Iris pigment epithelial cell (primary cell): ENCODE measurements at places on chromosomes 7 and 10.

DNA sequence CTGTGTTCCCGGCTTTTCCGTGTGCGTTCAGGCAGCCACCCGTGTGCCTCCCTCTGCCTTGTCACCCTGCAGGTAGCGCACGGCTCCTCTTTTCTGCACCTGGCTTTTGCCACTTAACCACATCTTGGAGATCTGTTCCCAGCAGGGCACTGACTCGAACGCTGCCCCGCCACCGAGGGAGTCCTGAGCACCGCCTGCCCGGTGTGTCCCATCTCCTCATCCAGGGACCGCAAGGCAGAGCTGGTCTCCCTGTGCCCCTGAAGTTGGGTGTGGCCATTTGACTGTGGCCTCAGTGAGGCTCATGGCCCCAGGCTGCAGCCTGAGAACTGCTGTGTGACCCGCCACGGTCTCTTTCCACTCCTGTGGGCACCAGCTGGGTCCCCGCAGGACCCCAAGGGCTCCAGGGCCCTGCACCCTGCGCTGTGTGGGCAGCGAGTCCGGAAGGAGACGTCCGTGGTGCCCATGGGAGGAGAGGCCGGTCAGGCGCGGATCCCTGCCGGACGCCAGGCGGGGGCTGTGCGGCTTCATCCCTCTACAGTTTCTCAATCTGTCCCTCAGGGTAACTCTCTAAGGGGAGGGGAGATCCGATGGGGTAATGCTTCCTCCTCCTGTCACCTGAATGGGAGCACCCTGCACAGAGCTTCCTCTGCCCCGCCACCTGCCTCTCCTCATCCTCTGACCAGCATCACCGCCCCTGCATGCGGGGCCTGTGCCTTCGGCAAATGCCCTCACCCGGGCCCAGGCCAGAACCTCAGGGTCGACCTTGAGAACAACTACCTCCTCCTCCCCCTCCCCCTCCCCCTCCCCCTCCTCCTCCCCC lies 1.8 kb upstream of the INTS1 start:
- no peak for DNase-seq

DNA sequence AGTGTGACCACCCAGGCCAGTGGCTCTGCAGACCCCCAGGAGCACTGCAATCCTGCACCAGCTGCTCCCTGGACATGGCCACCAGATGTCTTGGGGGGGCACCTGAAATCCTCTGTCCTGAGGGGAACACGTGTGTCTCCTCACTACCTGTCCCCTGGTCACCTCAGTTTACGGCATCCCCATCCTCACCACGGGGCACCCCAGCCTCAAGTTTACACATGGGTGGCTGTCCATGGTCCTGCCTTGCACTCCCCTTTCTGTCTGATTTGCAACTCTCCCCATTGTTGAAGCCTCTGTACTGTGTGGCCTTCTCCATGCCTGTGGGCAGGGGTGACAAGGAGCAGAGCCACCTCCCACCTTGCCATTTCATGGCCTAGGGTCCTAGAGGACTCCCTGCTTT lies 67.2 kb downstream of the RAMP3 start:
- DNase-seq: no peak

GRCh38 chr7:50333221-50333651 lies 28.7 kb downstream of the IKZF1 start:
- no peak for DNase-seq

- no peak for DNase-seq
These were observed 375.8 kb upstream of the VSTM2A start for GRCh38 chr7:54166419-54166818.

- peak; percentile 19 for DNase-seq
These were observed 31.2 kb downstream of the TOMM7 start for GRCh38 chr7:22791204-22792158.

- no peak for DNase-seq
These were observed 25.2 kb upstream of the APBB1IP start for GRCh38 chr10:26412932-26413331.

DNA sequence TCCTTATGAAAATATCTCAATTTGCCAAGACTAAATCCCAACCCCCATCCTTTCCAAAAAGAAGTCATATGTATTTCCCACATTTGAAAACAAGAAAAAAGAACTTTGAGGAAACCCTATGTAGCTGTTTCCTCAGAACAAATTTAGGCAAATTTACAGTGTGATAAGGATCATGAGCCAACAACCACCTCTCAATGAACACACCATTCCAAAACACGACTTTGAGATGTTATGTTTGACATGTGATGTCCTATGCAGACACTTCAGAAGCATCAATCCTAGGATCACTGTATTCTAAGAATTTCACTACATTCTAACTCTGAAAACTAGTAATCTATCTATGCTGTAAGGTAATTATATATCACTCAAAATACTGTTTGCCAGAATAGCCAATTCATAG lies 62.2 kb downstream of the NT5C2 start:
- no peak for DNase-seq

- no peak for DNase-seq
These were observed 29.8 kb downstream of the GPRIN2 start for GRCh38 chr10:46526682-46527038.

GRCh38 chr10:52651293-52651692 lies 121.3 kb downstream of the MBL2 start:
- DNase-seq: no peak

GRCh38 chr7:139692723-139693122 lies 85.1 kb downstream of the HIPK2 start:
- no peak for DNase-seq

DNA sequence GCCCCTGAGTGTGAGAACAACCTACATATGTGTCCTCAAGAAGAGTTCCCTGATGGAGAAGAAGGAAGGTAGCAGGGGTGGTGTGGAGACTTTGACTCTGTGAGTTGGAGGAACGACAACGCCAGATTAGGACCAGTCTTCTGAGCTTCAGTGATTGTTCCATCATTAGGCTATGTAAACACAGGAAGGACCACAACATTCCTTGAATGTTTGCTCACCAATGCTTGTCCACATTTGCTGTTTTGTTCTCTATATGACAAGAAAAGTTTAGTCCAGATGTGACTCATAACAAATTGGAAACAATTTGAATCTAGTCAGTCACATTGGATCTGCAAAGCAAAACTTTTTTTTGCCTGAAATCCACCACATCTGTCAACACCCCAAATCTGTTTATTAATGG lies 62.7 kb downstream of the ENTPD1 start:
- peak; percentile 92 for DNase-seq

DNA sequence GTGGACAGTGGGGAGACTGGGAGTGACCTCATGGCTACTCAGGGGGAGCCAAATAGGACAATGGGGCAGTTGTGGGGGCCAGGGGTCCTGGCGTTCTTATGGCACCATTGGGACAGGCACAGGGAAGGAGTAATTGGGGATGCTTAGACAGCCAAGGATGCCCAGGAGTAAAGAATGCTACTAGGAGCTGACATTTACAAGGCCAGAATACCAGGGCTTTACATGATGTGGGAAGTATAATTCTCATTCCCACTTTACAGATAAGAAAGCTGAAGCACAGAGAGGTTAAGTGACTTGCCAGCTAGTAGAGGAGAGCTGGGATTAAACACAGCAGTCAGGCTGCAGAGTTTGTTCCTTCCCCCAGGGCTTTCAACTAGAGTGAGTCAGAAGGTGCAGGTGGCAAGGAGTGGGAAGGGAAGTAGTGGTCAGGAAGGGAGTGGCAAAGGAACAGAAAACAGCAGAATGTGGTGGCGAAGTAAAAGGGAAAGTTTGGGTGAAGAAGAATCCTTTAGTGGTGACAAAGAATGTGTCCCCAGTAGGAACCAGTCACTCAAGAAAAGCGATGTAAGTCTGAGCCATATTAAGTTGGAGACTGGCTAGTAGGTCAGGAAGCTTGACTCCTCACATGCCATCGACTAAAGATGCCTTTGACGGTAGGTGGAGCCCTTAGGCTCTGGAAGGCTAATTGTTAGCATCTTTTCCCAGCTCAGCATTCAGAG lies 32.8 kb downstream of the CPVL start:
- DNase-seq: peak; percentile 25

GRCh38 chr7:98284335-98285036 lies 3.0 kb downstream of the BRI3 start:
- peak; percentile 65 for DNase-seq

- DNase-seq: no peak
These were observed 4.0 kb downstream of the CREM start for GRCh38 chr10:35130663-35131062.

- peak; percentile 72 for DNase-seq
These were observed 88.9 kb upstream of the KLF6 start for GRCh38 chr10:3873728-3874461.

DNA sequence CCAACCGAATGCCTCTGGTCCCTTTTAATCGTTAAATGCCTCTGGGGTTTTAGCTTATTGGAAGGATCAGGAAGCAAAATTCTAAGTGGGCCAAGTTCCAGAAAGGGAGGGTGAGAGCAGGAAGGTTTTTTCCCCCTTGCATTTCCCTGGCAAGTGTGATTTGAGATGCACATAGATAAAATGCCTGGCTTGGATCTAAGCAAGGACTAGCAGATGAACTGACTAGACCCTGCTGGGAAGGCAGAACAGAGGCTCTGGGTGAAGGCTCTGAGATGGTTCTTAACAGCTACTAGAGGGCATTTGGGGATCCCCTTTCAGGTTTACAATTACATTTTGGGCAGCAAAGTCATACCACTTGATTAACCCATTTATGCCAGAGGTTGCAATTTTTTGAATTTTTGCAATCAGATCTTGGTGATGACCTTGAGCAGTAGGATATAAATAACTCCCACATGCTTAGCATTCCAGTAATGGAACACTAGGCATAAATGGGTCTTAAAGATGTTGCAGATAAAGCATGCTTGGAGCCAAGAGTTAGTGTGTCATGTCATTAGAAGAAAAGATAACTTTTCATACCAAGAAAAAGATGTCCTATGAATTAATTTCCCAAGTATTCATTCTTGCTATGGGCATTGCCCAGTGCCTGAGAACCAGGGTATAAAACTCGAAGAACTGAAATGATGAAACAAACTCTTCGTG lies 205.9 kb downstream of the SEC23IP start:
- no peak for DNase-seq

DNA sequence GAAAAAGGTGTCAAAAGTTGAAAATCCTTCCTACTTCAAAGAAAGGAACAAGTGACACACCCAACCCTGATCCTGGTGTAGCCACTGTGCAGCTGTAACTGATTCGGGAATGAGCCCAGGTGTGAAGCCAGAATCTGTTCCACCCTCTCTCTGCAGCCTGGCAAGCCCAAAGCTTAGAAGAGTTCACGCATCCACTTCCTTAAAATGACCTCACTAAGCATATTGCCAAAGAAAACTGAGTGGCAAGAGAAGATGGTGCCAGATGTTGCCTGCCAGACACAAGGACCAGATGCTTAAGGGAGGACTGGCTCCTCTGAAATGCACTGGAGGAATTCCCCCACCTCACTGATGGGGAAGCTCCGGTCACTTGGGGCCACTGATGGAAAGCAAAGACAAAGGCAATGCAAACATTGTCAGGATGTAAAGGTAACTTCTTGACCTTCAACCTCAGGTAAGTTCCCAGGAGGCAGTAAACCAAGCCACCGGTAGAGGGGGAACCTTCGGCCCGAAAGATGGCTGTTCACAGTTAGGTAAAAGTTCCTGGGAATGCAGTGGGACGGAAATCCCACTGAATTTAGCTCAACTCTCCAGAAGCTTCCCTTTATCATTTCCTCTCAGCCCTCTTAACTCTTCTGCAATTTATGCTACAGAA lies 554.9 kb downstream of the KCNMA1 start:
- no peak for DNase-seq

DNA sequence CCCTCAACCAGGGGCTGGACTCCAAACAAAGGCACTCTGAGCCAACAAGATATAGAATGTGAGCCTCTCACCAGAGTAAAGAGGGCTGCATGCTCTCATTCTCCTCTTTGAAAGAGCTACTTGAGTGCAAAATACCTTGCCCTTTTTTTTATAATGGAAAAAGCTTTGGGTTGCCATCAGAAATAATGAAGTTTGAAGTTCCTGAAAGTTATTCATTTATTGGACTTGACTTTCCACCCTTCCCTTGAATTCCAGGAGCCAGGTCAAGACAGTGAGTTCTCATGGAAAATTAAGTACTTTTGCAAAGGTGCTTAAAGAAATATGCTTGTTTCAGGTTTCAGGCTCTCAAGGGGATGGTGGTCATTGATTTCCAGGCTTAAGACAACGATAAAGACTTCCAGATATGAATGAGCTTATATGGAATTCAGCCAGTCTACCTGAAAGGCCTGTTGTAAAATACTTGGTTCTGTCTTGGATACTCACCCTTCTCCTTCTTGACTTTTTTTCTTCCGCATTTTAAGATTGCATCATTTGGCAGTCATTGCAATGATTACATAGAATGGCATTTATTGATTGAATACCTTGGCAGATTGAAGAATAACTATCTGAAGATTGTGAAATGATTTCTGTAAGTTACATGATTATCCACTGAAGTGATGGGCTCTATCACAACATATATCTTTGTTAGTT lies 696.4 kb downstream of the INHBA start:
- peak; percentile 71 for DNase-seq

GRCh38 chr10:116241085-116241484 lies 31.9 kb downstream of the GFRA1 start:
- no peak for DNase-seq

DNA sequence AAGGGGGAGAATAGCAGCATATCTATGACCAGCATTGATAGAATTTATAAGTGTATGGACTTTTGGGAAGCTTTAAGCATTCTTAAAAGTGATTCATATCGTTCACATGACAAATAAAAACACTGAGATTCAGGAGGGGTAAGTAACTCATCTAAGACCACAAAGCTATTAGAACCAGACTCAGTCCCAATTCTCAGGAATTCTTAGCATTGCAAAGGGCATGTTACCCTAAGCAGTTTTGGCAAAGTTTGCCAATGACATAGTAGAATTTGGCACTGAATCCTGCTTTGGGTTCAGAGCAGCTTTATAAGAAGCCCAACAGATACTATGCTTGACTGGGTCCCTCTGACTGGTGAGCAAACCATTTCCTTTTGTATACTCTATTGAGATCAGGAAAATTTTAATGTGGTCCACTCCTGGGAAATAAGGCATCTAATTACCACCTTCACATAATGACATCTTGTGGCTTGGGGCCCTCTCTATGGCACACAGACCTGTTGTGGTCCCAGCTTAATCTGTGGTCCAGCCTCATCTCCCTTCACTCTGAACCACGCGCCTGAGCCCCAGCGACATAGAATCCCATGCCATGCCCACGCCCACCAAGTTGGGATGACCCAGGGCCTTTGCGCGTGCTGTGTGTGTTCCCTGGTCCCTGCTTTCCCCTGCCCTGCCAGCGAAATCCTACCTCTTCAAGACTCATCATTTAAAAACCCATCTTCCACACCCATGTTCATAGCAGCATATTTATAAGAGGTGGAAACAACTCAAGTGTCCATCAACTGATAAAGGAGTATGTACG lies 37.5 kb upstream of the DOCK1 start:
- peak; percentile 74 for DNase-seq

DNA sequence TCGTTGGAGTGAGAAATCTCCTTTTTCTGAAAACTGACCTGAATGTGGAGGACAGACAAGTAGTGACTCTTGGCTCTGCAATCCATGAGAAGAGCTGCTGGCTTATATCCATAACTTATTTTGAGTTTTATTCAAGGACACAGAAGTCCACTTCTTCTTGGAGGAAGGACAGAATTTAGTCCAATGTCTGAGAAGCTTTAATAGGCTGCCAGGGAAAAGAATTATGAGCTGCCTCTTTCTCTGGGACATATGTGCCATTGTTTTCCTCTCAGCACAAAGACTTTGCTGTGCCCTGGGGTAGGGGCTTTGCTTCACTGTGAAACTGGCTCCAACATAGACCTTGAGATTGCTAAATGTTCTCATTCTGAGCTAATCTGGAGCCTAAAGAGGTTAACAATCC lies 20.5 kb upstream of the AOC1 start:
- DNase-seq: no peak
